Upper lobe of right lung (tissue), 1 donor: ENCODE measurements at places on chromosomes 11 and 22.

DNA sequence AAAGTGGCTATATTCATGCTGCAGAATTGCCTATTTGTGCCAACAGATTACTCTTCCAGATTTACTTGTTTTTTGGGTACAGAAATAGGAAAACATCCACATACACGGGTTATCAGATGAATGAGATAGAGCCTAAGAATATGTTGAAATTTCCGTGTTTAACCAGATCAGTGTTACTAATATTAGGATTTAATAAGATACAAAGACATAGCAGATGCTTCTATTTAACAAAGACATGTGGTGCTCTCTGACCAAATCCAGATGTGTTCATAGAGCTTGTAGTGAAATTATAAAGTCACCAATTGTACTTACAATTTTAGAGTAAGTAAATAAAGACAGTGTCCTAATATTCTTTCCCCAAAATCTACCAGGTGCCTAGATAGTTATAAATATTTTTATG, 208.0 kb downstream of the CASP12 start:
- DNase-seq, result no peak
- H3K36me3 ChIP-seq, result no peaks in the 10 kb centered on the region
- H3K27ac ChIP-seq, result no peak overlapping the region
- no peaks in the 10 kb centered on the region for H3K27me3 ChIP-seq
- no peak overlapping the region for H3K4me3 ChIP-seq

DNA sequence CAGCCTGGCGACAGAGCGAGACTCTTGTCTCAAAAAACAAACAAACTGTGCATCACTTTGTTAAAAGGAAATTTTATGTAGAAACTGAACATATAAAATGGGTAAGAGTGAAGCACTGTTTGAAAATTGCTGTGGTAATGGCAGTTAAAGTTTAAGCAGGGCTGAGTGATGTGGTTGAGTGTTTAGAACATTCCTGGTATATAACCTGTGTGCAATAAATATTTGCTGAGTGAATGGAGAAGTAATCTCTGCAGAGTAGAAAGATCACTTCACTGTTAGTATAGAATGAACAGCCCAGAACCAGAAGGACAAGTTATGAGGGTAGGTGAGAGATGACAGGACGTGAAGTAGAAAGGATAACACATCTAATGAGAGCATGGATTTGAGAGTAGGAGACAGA, 27.3 kb downstream of the CECR2 start:
- no peak for DNase-seq
- no peaks in the 10 kb centered on the region for H3K27me3 ChIP-seq
- no peaks in the 10 kb centered on the region for H3K36me3 ChIP-seq
- H3K4me3 ChIP-seq, result no peak overlapping the region

DNA sequence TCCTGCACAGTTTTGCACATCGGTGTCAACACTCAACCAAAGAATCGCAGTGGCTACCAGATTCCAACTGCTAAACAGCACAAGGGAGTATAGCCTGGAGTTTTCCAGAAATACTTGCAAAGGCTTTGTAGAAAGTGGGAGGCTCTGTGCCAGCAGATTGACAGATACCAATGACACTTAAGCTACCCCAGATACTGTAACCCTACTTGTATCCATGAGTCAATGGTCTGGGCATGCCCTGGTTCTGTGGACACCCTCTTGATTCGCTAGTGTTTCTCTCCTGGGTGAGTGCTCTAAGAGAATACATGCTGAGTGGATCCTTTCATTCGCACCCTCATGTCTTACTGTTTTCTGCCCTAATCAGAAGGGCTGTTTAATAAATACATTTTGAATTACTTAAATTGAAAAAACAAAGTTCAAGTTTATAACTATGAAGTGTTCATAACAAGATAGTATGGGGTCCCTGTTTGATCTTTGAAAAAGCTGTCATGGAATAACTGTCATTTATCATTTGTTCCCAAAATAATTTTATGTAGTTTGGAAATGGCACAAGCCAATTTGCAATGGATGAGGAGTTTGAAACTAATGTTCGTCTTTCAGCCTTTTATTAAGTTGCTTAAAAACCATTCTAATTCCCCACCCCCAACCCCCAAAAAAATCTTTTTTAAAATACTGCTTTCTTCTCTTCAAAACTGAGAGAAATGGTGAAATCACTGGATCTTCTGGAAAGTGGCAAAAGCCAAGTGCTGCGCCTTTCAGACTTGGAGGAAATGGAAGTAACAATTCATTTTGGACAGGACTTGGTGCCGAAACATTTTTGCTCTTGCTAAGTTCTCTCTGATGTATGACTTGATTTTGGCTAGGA, 600.5 kb upstream of the TENM4 start:
- H3K36me3 ChIP-seq, result no peaks in the 10 kb centered on the region
- DNase-seq, result no peak
- no peak overlapping the region for H3K27ac ChIP-seq
- H3K27me3 ChIP-seq, result no peaks in the 10 kb centered on the region
- H3K4me3 ChIP-seq, result no peak overlapping the region

DNA sequence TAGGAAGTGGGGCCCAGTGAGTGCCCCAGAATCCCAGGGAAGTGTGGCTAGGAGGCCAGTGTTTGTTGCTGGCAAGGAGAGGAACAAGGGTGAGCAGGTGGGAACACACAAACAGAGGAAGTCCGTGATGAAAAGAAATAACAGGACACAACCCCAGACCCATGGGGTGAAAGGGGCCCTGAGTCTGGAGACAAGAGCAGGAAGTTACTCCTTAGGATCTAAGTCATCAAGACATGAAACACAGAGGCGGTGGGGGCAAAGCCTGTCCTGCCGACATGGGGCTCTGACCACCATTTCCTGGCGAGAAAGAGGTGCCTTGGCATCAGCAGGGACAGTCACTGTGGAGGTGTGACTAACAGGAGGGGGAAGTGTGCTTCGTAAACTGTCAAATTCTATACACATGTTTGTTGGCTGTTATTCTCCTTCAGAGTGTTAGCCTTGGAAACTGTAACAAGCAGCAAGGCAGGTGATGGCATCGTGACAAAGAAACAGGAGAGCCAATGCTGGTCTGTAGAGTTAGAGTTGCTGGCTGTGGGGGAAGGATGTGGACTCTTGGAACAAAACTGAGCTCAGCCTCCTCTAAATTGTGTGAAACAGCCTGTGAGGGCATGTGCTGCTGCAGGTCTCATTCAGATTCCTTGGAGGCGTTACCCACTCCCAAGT, 21.7 kb downstream of the CHST1 start:
- DNase-seq, result no peak
- no peaks in the 10 kb centered on the region for H3K36me3 ChIP-seq
- peaks cover 4% of the 10 kb centered on the region for H3K27me3 ChIP-seq
- no peak overlapping the region for H3K27ac ChIP-seq

GRCh38 chr11:93542811-93543229, 371 bp downstream of the SMCO4 start:
- H3K27ac ChIP-seq, result peak overlapping the region; percentile 81
- no peak for DNase-seq
- H3K36me3 ChIP-seq, result no peaks in the 10 kb centered on the region
- peaks cover 44% of the 10 kb centered on the region for H3K4me1 ChIP-seq

DNA sequence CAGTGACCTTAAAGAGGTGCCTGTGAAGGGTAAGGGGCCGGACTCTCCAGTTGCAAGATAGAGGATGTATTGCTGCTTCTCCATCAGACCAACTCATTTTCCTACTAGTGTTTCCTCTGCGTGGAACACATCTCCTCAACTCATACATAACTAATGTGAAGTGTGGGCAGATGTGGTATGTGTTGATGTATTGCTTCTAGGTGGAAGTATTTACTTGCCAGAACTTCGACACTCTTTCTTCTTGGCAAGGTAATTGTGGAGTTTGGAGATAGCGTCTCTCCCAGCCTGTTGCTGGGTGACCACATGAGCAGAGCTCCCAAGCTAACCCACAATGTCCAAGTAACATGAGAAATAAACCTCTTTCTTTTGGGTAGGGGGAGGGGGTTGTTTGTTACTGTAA, 456.9 kb downstream of the DYNC2H1 start:
- no peak overlapping the region for H3K27ac ChIP-seq
- no peak for DNase-seq

DNA sequence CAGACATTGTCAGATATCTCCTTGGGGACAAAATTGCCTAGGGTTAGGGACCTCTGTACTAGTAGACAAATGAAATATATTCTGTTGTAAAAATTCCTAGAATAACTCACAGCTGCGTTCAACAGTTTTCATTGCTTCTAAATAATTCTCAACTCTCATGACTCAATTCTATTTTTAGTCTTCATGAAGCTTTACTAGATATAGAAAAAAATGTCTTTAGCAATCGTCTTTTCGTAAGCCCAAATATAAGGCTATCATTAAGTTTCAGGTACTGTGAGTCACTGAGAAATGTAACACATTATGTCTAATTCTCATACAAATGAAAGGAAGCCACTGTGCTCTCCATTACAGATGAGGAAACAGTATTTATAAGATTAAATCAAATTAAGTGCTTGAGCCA, 6.4 kb downstream of the MMP12 start:
- H3K36me3 ChIP-seq, result no peaks in the 10 kb centered on the region
- no peak overlapping the region for H3K27ac ChIP-seq
- no peaks in the 10 kb centered on the region for H3K4me1 ChIP-seq
- no peak overlapping the region for H3K4me3 ChIP-seq
- H3K27me3 ChIP-seq, result no peaks in the 10 kb centered on the region

DNA sequence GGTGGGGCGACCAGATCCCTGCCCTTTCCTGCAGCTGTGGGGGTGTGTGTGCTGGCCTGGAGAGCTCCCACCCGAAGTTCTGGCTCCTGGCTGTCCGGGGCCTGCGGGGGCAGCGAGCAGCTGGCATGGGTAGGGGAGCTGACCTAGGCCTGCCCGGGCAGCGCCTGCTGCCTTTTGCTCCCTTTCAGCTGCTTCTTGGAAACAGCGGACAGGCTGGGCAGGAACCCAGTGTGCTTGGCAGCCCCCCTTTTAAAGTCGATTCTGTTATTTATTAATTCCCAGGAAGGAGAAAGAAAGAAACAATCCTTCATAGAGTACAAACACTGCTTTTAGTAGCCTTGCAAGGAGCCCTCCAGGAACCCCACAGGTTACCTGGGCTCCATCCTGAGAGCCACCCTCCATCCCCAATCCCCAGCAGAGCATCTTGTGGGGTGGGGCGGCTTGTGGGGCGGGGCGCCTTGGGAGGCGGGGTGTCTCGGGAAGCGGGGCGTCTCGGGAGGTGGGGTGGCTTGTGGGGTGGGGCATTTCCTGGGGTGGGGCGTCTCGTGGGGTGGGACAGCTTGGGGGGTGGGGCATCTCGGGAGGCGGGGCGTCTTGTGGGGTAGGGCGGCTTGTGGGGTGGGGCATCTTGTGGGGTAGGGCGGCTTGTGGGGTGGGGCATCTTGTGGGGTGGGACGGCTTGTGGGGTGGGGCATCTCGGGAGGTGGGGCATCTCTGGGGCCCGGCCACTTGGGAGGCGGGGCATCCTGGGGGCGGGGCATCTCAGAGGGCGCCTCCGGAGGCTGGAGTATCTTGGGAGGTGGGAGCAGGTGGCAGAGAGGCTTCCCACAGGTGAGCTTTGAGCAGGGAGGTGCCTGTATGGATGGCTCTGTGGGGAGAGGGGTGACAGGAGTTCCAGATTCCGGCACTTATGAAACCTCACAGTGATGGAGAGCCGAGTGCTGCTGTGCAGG, 7.0 kb downstream of the CD81 start:
- no peak overlapping the region for H3K4me3 ChIP-seq
- peaks cover 4% of the 10 kb centered on the region for H3K36me3 ChIP-seq
- H3K4me1 ChIP-seq, result peaks cover 92% of the 10 kb centered on the region
- H3K27me3 ChIP-seq, result no peaks in the 10 kb centered on the region
- DNase-seq, result no peak

- DNase-seq, result no peak
- no peaks in the 10 kb centered on the region for H3K36me3 ChIP-seq
- peaks cover 5% of the 10 kb centered on the region for H3K4me1 ChIP-seq
- no peak overlapping the region for H3K4me3 ChIP-seq
- H3K27me3 ChIP-seq, result no peaks in the 10 kb centered on the region
These were observed 44.5 kb upstream of the DKK3 start for GRCh38 chr11:12052676-12053605.

GRCh38 chr11:126149759-126150625, 61.5 kb downstream of the RPUSD4 start:
- no peaks in the 10 kb centered on the region for H3K27me3 ChIP-seq
- no peaks in the 10 kb centered on the region for H3K36me3 ChIP-seq
- no peaks in the 10 kb centered on the region for H3K4me1 ChIP-seq
- H3K4me3 ChIP-seq, result no peak overlapping the region
- no peak for DNase-seq

DNA sequence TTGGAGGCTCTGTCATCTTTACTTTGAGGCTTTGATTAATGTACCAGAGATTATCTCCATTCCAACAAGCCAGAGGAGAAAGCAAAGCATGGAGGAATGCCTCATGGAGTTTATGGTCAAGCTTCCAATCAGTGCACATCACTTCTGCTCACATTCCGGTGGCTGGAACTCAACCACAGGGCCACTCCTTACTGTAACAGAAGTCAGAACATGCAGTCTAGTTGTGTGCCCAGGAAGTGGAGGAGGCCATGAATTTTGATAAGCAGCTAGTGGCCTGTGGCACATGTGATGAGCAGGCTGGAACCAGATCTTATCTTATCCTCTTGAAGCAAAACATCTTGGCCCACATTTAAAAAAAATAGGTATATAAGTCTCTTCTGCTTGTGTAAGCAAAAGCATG, 258.9 kb upstream of the ARHGAP20 start:
- DNase-seq, result no peak
- peaks cover 2% of the 10 kb centered on the region for H3K4me1 ChIP-seq
- H3K27ac ChIP-seq, result no peak overlapping the region
- no peaks in the 10 kb centered on the region for H3K27me3 ChIP-seq
- no peak overlapping the region for H3K4me3 ChIP-seq

- no peak for DNase-seq
- H3K4me3 ChIP-seq, result no peak overlapping the region
- no peaks in the 10 kb centered on the region for H3K27me3 ChIP-seq
- no peaks in the 10 kb centered on the region for H3K4me1 ChIP-seq
- no peaks in the 10 kb centered on the region for H3K36me3 ChIP-seq
These were observed 45.4 kb upstream of the MYOD1 start for GRCh38 chr11:17673951-17674350.

- no peaks in the 10 kb centered on the region for H3K4me1 ChIP-seq
- H3K27me3 ChIP-seq, result no peaks in the 10 kb centered on the region
- no peak overlapping the region for H3K27ac ChIP-seq
These were observed 264.6 kb downstream of the NELL1 start for GRCh38 chr11:20933958-20934357.

GRCh38 chr22:22770280-22770871, 117.2 kb upstream of the IGLL5 start:
- DNase-seq, result no peak
- H3K4me1 ChIP-seq, result no peaks in the 10 kb centered on the region
- H3K4me3 ChIP-seq, result no peak overlapping the region
- H3K27me3 ChIP-seq, result peaks cover 5% of the 10 kb centered on the region
- H3K36me3 ChIP-seq, result no peaks in the 10 kb centered on the region

- peaks cover 13% of the 10 kb centered on the region for H3K4me1 ChIP-seq
- no peaks in the 10 kb centered on the region for H3K36me3 ChIP-seq
- peaks cover 11% of the 10 kb centered on the region for H3K27me3 ChIP-seq
- peak overlapping the region; percentile 58 for H3K4me3 ChIP-seq
- H3K27ac ChIP-seq, result peak overlapping the region; percentile 36
These were observed 31.2 kb downstream of the PDE2A start for GRCh38 chr11:72642884-72643522.

- no peak overlapping the region for H3K4me3 ChIP-seq
- DNase-seq, result no peak
- no peaks in the 10 kb centered on the region for H3K27me3 ChIP-seq
- no peak overlapping the region for H3K27ac ChIP-seq
- H3K36me3 ChIP-seq, result no peaks in the 10 kb centered on the region
- H3K4me1 ChIP-seq, result no peaks in the 10 kb centered on the region
These were observed 153.0 kb upstream of the LRRC4C start for GRCh38 chr11:41612415-41612814.
